Fibroblast of skin of left biceps (primary cell): ENCODE measurements at places on chromosomes 4 and X.

- peak; percentile 64 for DNase-seq
These were observed 6.2 kb downstream of the NCAPG start for GRCh38 chr4:17817027-17817426.

DNA sequence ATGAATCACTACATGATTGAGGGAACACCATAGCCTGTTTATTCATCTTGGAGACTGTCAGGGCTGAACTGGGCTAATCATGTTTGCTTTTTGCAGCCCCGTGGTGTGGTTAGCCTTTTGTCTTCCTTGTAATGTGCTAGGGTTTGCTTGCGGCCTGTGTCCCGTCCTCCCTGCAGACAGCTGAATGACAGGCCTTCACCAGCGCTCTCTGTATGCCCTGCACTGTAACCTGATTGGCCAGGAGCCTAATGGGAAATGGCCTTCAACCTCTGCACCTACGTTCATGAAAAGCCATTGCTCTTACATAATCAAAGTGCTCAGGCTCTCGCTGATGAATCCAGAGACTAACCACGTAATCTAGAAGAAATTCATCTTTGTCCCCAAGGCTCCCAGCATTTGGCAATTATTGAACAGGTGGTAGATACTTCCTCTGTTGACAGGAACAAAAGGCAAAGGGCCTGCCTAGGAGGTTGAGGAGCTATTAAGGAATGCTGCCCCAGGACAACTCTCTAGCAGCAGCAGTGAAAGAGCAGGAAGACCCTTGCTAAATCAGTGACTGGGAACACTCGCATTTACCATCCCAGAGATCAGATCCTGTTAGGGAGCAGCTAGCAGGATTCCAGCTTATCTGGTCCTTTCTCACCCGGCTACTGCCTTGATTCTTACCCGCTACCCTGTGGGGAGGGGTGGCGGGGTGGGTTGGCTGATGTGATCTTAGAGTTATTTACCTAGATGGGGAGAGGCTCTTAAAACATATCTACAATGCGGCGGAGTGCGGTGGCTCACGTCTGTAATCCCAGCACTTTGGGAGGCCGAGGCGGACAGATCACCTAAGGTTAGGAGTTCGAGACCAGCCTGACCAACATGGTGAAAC, 42.3 kb upstream of the FAT1 start:
- DNase-seq, result no peak

GRCh38 chr4:101183221-101183620, 164.1 kb downstream of the PPP3CA start:
- DNase-seq, result no peak

GRCh38 chr4:150950657-150951288, 64.3 kb downstream of the LRBA start:
- DNase-seq, result no peak

DNA sequence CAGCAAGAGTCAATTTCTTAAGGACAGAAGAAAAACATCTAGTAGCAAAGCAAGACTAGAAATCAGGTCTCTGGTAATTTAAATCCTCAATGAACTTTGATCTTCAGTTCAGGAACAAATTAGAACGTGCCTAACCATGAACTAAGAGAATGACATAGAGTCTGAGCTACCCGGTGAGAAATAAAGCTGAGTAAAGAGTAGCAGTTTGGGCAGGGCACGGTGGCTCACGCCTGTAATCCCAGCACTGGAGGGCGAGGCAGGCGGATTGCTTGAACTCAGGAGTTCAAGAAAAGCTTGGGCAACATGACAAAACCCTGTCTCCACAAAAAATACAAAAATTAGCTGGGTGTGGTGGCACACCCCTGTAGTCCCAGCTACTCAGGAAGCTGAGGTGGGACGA, 37.7 kb downstream of the ACE2 start:
- DNase-seq, result no peak

DNA sequence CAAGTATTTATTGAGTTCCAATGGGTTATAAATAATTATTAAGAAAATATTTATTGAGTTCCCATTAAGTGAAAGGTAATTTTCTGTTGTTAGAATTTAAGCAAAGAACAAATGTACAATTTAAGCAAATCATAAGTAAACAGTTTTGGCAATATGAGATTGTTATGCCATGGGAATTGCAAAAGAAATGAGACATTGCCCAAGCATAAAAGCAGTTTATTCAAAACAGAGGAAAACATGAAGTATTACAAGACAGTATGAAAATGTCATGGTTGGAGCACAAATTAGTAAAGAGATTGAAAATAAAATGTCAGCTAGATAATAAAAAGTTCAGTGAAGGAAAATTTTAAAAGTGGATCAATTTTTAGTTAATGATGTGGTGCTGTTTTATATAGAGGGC, 706.1 kb upstream of the EPHA5 start:
- no peak for DNase-seq

DNA sequence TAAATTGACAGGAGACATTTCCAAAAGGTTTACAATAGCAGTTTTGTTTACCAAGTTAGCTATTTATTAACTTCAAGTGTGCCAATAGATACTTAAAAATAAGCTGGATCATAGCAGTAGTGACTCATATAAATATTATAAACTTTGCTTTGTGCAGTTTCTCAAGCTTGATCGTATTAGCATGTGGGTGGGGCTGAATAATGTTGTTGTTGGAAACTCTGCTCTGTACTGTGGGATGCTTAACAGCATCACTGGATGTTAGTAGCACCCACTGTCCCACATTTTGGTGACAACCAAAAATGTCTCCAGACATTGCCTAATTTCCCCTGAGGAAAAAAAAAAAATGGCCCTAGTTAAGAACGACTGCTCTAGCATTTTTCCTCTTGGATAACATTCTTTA, 855.2 kb upstream of the ADGRL3 start:
- no peak for DNase-seq

- no peak for DNase-seq
These were observed 24.1 kb downstream of the PHEX start for GRCh38 chrX:22056235-22056634.

- no peak for DNase-seq
These were observed 97.2 kb upstream of the ACSL4 start for GRCh38 chrX:109830157-109830703.

DNA sequence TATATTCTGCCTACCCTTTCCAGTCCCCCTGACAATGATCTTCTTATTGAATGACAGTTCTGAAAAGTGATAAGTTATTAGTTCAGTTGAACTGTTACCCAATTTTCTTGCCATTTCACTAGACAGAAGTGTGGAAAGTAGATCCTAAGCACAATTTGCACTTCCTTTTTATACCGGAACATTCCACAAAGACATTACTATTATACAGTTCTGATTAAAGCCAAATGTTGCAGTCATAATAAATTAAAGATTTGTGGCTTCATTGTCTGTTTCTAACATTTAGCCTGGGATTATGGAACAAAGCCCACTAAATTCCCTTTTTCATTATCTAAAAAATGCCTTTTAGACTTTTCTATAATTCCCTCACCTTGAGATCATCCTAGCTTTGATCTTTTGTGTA, 13.8 kb downstream of the SH3BGRL start:
- no peak for DNase-seq

- no peak for DNase-seq
These were observed 61.7 kb downstream of the ADRA2C start for GRCh38 chr4:3827616-3828492.

GRCh38 chr4:178789279-178789678, 1347.0 kb upstream of the AGA start:
- no peak for DNase-seq

GRCh38 chr4:102335616-102336015, 9.7 kb downstream of the SLC39A8 start:
- no peak for DNase-seq

DNA sequence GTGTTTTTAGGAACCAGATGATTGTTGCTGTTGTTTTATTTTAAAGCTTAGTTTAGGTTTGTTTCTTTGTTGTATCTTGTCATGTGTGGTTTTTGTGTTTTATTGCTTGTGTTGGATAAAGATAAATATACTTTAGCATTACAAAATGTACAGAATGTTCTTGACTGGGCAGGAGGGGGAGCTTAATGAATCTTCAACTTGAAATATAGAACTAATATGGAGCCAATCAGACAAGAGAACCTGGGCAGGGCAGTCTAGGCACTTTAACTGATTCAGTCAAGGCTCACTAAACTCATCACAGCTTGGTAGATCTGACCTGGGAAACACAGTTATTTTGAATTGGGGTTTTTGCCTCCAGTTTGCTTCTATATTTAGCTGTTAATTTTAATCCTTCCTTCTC, 304.2 kb downstream of the ARHGAP24 start:
- DNase-seq, result no peak

- DNase-seq, result no peak
These were observed 77.1 kb downstream of the TBCK start for GRCh38 chr4:106238820-106239420.

DNA sequence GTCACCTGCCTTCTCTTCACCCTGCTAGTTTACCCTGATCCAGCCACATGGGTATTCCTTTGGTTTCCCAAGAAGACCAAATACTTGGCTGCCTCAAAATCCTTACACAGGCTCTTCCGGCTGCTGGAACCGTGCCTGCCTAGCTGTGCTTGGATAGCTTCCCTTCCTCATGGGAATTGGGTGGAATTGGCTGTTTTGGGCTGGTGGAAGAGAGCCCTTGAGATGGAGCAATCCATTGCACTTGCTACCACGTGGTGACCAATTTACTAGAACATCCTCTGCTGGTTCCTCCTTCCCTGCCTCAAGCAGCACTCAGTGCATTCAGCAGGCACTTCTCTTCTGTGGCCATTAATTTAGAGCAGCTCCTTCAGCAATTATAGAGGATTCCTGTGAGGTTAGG, 119.3 kb upstream of the AP1S2 start:
- peak; percentile 5 for DNase-seq

GRCh38 chr4:7377223-7377865, 57.4 kb downstream of the PSAPL1 start:
- no peak for DNase-seq

- no peak for DNase-seq
These were observed 74.1 kb downstream of the SMARCA1 start for GRCh38 chrX:129449148-129449547.

DNA sequence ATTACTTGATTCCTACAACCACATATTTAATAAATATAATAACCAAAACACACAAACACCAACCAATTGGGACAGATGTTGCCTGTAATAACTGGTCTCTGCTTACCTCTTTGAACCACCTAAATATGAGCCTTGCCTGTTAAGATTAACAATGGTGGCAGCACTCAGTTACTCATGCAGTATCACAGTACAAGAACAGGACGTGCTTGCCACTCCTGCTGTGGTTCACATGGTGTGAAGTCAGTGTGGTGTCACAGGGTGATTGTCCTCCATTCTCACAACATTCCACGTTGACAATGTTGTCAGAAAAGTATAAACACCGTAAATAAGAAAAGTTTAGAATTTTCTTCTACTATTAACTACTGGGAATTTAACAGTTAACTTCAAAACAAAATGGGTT, 365.0 kb downstream of the PPP3CA start:
- DNase-seq, result no peak

DNA sequence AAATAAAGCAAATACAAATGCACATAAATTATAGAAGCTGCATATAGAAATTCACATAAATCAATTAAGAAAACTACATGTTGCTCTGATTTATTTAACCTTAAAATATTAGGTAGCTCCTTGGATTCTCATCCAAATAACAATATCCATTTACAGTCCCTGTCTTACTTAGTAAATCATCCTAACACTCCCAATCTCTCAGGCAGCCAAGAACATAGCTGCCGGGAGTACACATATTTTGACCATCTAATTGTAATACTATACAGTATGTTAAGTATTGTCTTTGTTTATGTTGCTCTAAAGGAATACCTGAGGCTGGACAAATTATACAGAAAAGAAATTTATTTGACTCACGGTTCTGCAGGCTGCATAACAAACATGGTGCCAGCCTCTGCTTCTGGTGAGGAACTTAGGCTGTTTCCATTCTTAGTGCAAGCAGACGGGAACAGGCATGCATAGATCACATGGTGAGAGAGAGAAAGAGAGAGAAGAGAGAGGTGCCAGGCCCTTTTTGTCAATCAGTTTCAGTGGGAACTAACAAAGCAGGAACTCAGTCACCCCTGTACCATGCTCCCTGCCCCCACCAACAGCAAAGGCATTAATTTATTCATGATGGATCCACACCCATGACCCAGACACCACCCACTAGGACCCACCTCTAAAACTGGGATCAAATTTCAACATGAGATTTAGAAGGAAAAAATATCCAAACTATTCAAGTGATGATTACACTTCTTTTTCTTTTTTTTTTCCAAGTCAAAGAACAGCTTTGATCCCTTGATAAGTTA, 614.8 kb upstream of the TECRL start:
- no peak for DNase-seq

DNA sequence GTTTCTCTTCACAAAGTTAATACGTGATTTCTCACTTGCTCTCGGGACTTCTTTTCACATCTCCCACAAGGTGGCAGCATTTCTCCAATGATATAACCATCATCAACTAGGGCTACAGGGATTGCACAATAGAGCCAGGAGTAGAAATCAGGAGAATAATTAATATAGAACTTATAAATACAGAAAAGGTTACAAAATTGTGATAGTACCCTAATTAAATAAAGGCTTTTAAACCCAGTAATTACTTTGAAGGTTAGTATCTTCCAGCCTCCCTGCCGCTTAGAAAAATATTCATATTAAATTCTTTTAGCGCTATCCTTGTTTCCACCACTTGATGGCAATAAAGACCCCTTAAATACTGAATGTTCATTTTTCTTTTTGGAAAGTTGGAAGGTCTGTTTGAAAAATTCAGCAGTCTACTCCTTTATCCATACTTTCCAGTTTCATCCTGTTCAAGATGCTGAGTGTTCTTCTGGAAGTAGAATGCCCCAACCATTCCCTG, 65.8 kb downstream of the RASGEF1B start:
- peak; percentile 42 for DNase-seq

- no peak for DNase-seq
These were observed 54.0 kb downstream of the MCUB start for GRCh38 chr4:109614015-109614414.

DNA sequence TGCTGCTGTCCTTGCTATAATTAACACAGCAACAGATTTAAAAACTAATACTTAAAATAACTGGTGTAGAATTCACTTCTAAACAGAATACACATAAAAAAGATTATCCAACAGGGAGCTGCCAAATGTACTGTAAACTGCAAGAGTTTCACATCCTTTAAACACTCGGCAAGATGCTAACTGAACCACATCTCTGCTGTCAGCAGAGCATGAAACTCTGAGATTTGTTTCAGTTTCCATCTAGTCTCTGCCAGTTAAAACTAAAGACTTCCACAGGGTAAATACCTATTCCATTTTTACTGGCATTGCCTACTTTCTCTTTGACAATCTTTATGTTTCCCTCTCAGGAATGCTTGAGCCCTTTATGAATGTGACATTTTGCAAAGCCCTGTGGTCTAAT, 127.7 kb downstream of the SLC7A11 start:
- DNase-seq, result no peak

DNA sequence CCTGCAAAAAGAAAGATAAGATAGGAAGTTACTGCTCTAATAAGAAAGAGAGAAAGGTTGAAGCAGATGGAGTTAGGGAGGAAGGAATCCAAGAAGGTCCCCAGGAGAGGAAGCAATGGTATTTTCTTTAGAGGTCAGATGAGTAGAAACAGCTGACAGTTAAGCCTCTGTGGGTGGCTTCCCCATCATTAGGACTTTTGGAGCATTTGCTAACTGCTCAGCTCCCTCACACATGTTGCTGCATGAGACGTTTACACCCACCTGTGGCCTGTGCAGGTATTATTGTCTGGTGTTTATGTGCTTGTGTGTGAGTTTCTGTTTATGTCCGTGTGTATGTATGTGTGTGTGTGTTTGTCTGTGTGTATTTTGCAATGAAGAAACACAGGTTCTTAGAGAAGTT, 346.8 kb downstream of the RAB28 start:
- no peak for DNase-seq
